Activated T-cell treated with anti-CD3 and anti-CD28 coated beads, Interleukin-2, amount 50 U/mL, for 72 hours (primary cell): ENCODE measurements at places on chromosomes 7 and 10. TPM values are rescaled to one million over a fixed set of nuclear protein-coding genes. Genes with fewer than 3 reads are reported as not detected.

The OR6V1 gene
- not detected for total RNA-seq

The NKX2-3 gene
- not detected for total RNA-seq

The GNGT1 gene
- not detected for total RNA-seq

The MEOX2 gene
- not detected for total RNA-seq

The IFIT1 gene
- total RNA-seq, result 0.79 TPM

The LRRC18 gene
- total RNA-seq, result not detected

- DNase-seq, result no peak
- no peaks in the 10 kb centered on the region for H3K27me3 ChIP-seq
- no peak overlapping the region for H3K27ac ChIP-seq
- no peaks in the 10 kb centered on the region for H3K36me3 ChIP-seq
- H3K4me3 ChIP-seq, result no peak overlapping the region
Observed at GRCh38 chr10:58932577-58933314, 243.7 kb upstream of the PHYHIPL start.

DNA sequence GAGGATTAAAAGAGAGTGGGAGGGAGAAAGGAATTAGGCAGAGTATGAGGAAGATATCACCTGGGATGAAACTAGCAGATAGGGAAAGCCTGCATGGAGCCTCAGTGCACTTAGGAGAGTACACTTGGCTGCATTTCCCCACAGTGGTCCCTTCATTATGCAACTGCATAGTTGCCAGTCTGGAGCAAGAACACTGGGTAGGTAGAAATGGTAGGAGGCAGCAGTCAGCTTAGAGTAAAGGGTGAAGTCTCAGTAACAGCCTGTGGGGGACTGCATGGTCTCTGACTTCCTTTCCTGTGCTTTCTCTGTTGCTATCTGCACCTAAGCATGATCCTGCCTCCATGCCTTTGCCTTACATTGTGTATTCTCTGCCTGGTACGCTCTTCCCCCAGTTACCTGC, 14.0 kb upstream of the PCGF5 start:
- H3K27ac ChIP-seq, result peak overlapping the region; percentile 25
- no peaks in the 10 kb centered on the region for H3K27me3 ChIP-seq
- H3K36me3 ChIP-seq, result no peaks in the 10 kb centered on the region
- peaks cover 93% of the 10 kb centered on the region for H3K4me1 ChIP-seq
- peak overlapping the region; percentile 72 for H3K4me3 ChIP-seq

- DNase-seq, result no peak
- H3K4me3 ChIP-seq, result no peak overlapping the region
- no peaks in the 10 kb centered on the region for H3K36me3 ChIP-seq
- no peaks in the 10 kb centered on the region for H3K4me1 ChIP-seq
- no peak overlapping the region for H3K27ac ChIP-seq
Observed at GRCh38 chr10:34177445-34177844, 637.7 kb downstream of the PARD3 start.

DNA sequence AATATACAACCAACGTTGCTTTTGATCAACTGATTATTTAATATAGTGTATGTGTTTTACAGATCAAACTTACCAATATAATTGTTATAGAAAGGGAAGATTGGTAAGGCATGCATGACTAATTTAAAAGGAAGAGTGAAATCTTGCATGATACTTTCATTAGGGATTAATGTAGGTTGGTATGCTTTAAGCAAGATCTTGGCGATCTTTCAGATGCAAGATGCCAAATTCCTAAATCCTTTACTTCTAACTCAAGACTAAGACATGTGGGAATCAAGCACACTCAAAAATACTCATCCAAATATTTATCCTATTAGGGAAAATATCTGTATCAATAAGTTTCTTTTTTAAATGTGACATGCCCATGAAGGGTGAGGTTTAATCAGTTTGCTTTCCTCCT, 321.4 kb upstream of the MEOX2 start:
- H3K27me3 ChIP-seq, result no peaks in the 10 kb centered on the region
- no peak for DNase-seq
- no peak overlapping the region for H3K4me3 ChIP-seq
- H3K36me3 ChIP-seq, result no peaks in the 10 kb centered on the region
- H3K27ac ChIP-seq, result no peak overlapping the region

DNA sequence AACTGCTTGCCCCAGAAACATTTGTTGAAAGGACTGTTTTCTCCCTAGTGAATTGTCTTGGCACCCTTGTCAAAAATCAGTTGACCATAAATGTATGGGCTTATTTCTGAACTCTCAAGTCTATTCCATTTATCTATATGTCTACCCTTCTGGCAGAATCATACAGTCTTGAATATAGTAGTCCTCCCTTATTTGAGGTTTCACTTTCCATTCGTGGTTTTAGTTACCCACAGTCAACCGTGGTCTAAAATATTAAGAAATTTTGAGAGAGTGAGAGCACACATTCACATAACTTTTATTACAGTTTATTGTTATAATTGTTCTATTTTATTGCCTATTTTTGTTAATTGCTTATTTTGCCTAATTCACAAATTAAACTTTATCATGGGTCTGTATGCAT, 17.4 kb upstream of the CEP41 start:
- no peaks in the 10 kb centered on the region for H3K27me3 ChIP-seq
- DNase-seq, result no peak
- no peak overlapping the region for H3K27ac ChIP-seq

DNA sequence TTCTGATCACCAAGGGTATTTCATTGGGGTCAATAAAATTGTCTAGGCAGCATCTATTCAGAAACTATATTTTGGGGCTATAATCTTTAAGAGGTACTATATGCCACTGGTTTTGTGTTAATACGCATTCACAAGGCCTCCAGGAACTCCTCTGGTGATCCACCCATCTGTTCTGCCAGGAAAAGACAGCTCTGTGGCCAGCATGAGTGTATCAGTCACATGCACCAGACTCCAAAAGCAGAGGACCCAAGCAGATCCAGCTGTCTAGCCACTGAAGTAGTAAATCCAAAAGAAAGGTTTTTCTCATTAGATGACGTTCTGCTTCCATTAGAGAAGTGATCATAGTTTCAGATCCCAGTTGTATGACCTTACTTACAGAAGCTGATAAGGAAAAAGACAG, 199.6 kb upstream of the CELF2 start:
- no peak overlapping the region for H3K4me3 ChIP-seq
- no peaks in the 10 kb centered on the region for H3K36me3 ChIP-seq
- DNase-seq, result no peak
- H3K27me3 ChIP-seq, result peaks cover 4% of the 10 kb centered on the region

DNA sequence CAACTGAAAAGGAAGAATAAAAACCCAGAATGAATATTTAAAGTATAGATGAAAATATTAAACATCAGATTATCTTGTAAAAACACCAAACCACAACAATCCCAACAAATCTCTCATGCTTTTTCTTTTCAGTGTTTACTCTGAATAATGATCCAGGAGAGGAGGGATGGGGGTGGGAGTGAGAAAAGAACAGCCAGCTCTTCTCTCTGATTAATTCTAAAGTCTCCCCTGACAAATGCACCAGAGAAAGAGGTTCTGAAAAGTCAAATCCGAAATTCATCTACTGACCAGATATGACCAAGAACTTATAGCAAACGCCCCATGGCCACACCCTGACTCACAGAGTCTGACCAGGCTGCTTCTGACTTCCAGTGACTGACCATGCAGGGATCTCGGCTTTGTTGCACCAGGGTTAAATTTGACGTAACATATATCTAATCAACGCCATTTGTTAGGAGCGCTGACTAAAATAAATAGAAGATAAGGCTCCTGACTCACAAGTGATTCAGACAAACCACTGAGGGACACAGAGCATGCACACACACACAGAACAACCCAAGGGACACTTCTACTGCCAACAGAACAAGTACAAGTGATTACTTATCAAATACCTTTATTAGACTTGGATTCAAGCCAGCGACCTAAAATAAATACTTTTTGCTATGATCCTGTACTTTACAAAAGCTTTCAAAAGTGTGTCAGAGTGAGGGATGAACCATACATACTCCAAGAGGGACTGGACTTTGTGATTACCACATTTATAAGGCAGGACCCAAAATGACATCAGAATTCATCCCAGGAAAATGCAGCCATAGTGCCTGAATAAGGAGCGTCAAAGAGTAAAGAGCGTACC, 9.3 kb upstream of the SPOCK2 start:
- H3K27me3 ChIP-seq, result no peaks in the 10 kb centered on the region
- peak; percentile 36 for DNase-seq
- peak overlapping the region; percentile 48 for H3K27ac ChIP-seq

DNA sequence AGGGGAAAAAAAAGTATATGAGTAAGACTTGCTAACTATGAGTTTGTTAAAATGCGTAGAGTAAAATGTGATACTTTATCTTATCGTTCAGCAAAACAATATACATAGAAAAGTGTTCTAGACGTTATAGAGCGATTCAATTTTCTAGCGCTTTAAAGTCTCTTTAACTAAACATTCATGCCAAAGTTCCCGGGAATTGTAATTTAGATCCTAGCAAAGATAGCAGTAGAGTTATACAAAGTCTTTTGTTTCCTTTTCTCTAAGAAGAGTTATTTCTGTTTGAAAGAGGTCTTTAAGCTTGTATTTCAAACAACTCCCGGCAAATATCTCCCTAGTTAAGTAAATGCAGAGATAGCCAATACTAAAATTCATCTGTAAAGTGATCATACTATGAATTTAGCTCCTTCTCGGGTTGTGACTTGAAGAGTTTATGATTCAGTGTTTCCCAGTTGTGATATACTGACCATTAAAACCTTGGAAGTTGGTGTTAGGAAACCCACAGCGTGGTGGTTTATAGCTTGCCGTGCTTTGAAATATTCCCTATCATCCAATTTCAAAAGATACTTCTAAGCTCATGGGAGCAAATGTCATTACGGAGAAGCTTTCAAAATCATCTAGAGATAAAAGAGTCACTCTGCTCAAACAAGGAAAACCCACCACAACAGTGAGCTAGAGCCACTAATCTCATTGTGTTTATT, 171.7 kb downstream of the CSTF2T start:
- H3K4me1 ChIP-seq, result no peaks in the 10 kb centered on the region
- H3K27me3 ChIP-seq, result no peaks in the 10 kb centered on the region
- H3K27ac ChIP-seq, result no peak overlapping the region

- H3K27me3 ChIP-seq, result no peaks in the 10 kb centered on the region
- no peak overlapping the region for H3K27ac ChIP-seq
- H3K4me3 ChIP-seq, result no peak overlapping the region
- H3K36me3 ChIP-seq, result no peaks in the 10 kb centered on the region
- DNase-seq, result no peak
Observed at GRCh38 chr7:36985866-36986400, 261.6 kb upstream of the AOAH start.
